GDM1 (cell line): ENCODE measurements at places on chromosomes 1 and 21.
A peak's percentile ranks its signal among the peaks of the same experiment; 100 is the strongest.

- DNase-seq, result no peak
Measured at GRCh38 chr1:1023700-1024099, 3.8 kb downstream of the AGRN start.

DNA sequence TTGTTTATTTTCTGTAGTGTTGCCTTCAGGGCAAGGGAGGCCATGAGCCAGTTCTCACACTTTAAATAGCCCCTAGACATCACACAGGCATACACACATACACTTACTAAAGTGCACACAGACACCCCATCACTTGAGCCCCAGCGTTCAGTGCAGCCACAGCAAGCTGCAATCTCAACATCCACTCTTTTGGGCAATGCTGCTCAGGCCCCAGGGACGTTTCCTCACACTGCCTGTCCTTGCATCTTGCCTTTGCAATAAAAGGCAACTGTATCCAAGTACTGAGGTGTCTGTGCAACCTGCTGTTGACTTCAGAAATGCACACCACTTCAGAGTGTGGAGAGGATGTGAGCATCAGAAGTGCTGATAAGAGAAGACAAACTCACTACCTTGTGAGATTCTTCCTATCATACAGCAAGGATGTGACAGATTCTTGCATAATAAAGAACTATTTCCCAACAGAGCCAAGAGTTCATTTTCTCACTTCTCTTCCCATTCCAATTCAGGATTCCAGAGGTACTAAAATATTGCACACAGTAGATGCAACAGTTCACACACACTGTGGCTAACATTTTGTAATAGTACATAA is 36.2 kb downstream of the IRF2BP2 start:
- DNase-seq, result no peak

DNA sequence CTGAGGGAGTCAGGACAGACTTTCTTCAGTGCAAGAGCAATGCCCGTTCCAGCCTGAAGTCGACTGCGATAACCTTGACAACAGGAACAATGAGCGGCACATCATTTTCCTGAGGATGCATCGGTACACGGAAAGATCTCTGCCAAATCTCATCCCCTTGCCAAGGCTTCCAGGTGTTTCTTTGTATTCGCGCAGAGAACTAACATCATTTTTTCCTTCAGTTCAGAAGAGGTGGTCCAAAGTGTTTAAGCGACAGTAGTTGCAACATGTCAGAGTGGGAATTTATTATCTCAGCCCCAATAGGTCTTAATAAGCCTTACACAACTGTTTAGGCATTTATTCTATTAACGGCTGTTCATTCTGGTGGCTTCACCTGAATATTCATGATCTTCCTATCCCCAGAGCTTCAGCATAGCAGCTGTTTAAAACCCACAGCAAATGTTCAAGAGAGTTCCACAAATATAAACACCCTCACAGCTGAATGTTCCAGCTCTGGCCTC is 129.7 kb upstream of the NFIA start:
- DNase-seq, result no peak

GRCh38 chr1:227192163-227192562 is 126.1 kb downstream of the CDC42BPA start:
- DNase-seq, result no peak

DNA sequence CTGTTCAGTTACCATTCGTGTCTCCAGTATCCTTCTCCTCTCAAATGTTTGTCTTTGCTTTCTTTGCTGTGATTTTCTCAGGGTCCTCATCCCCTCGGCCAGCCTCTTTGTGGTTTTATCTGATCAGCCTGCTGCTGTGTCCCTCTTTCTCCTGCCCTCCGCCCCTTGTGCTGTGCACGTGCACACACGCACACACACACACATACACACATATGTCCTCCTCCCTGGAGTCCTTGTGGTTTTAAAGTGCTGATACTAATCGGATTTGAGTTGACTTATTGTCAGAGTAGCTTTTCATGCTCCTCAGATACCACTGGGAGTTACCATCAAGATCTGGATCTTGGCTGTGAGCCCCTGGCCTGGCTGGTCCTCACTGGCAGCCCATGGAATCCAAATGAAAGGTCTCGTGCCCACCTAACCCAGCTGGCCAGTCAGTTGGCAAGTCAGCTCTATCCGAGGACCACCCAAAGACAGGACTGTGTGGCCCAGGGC is 34.1 kb downstream of the QSOX1 start:
- DNase-seq, result no peak

GRCh38 chr1:154453574-154454352 is 48.3 kb upstream of the TDRD10 start:
- no peak for DNase-seq

GRCh38 chr1:109185357-109185756 is 28.4 kb upstream of the SARS1 start:
- DNase-seq, result no peak

- DNase-seq, result peak; percentile 37
Measured at GRCh38 chr1:204431310-204432184, 19.9 kb upstream of the PPP1R15B start.

GRCh38 chr1:38045401-38046332 is 926 bp downstream of the POU3F1 start:
- DNase-seq, result no peak

DNA sequence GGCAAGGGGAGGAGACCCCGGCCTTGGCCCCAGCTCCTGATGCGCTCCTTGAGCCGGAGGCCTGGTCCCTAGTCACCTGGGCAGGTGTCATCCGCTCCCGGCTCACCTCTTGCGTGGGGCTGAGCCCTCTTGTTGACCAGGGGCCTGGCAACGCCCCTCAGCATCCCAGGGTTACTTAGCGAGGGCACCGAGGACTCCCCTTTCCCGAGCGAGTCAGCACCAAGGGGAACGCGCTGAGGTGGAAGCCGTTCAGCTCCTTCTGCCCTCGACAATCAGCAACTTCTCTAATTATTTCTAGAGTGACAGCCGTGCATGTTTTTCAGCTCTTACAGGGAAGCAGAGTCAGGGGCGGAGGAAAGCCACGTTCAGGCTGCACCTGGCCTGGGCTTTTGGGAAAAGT is 522 bp downstream of the SLC45A1 start:
- no peak for DNase-seq

DNA sequence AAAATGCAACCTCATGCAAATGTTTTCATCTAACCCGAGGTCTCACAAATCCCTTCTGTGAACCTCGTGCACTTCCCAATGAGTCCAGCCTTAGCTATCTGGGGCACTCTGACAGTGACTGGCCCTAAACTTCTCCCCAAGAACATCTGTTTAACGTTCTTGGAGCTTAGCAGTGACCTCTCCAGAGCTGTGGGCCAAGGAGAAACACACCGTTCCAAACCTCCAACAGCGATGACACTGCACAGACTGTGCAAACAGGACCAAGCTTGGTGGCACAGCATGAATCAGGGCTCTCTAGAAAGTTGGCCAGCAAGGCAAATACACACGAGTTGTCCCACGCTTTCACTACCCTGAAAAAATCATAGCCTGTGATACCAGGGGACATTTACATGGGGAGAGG is 15.8 kb downstream of the BEND5 start:
- DNase-seq, result no peak

GRCh38 chr1:58282623-58283387 is 263.7 kb downstream of the OMA1 start:
- no peak for DNase-seq

GRCh38 chr1:40648928-40649591 is 16.4 kb downstream of the RIMS3 start:
- DNase-seq, result no peak

DNA sequence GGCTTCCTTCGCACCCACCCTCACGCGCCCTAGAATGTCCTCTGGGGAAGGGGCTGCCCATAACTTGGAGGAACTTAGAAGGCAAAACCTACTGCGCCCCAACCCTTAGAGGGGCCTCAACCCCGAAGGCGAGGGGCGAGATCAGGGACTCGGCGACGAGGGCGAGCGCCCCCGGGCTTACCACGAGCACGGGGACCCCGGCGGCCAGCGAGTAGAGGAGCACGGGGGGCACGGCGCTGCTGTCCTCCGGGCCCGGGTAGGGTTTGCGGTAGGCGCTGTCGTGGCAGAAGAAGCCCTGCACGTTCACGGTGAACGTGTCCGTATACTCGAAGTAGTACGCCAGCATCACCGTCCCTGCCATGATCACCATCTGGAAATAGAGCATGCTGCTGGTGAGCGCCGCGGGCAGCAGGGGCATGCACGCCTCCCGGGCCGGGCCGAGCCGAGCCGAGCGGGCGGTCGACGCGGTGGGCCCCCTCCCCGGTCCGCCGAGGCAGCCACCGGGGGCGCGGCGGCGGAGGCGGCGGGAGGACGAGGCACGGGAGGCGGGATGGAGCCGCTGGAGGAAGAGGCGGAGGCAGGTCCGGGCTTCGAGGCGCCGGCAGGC is 304 bp downstream of the PLPPR5 start:
- DNase-seq, result no peak

- no peak for DNase-seq
Measured at GRCh38 chr1:208131621-208132286, 112.4 kb downstream of the PLXNA2 start.

DNA sequence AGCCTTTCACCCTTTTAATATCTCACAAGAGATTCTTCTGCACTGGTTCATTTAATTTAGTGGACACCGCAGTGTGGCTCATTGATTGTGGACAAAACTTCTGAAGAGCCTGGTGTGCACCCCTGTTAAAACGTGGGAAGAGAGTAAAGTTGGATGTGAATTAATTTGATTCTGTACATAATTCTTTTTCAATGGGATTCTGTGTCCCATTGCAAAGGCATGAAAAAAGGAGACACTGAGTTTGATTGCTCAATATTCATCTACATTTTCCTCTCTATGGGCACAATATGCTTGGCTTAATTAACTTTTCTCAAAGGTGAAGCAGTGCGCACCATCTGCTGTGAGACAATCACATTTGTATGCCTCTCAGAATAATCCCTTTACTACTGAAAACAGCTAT is 95.1 kb downstream of the BARHL2 start:
- no peak for DNase-seq

DNA sequence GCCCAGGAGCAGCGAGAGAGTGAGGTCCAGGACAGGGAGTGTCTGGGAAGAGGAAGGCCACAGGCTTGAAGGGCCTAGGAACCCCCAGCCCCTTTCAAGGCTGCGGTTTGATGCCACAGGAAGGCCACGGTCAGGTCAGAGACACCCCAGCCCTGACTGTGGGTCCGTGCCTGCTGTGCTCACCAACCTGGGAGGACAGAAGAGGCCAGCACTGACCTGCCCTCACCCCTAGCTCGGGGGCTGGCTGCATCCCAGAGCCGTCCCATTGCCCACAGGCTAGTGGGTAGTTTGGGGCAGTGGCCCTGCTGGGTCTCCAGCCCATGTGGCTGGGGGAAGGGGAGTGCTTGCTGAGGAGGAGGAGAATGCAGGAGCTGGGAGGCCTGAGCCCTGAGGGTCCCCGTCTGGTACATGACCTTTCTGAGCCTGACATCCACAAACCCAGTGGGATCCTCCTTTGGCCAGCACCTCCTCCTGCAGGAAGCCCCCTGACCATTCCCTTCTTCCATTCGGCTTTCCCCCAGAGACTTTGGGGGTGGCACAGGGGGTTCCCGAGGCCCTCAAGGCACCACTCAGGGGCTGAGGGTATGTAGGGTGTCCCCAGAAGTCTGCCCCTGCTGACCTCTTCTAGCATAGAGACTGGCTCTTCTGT is 54.3 kb downstream of the WNT9A start:
- DNase-seq, result no peak

DNA sequence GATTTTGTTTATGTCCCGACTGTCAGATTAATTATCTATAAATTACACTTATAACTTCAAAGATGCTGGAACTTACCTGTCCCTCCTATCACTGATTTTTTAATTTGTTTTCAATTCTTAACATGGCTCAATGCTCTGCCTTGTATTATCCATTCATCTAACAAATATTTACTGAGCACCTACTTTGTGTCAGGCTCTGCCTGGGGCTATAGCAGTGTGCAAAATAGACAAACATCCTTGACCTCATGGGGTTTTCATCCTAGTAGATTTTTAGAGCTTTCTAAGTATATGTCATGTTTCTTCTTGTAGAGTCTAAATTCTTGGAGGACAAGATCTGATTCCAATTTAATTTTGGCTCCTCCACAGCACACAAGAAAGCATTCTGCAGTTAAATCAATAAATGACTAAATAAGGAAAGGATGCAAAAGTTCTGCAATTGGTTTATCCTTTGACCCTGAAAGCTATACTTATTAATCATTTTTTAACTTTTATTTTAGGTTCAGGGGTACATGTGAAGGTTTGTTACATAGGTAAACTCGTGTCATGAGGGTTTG is 10.8 kb upstream of the SMYD2 start:
- no peak for DNase-seq

GRCh38 chr1:17648457-17649145 is 106.5 kb upstream of the ACTL8 start:
- DNase-seq, result no peak

DNA sequence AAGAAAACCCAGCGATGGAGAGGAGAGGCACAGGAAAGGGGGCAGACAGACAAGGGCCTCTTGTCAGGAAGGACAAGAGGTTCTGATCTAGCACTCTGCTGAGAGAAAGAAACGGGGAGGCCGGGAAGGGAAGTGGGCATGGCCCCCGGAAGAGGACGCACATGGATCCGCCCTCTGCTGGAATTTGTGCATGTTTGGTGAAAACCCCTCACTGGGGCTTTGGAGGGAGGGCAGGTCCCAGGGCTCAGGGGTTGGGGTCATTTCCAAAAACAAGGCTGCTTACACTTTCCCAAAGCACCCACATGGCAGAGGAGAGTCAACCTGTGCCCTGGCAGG is 32.4 kb upstream of the ECE1 start:
- DNase-seq, result no peak

GRCh38 chr1:18693256-18694098 is 62.8 kb downstream of the PAX7 start:
- DNase-seq, result no peak

DNA sequence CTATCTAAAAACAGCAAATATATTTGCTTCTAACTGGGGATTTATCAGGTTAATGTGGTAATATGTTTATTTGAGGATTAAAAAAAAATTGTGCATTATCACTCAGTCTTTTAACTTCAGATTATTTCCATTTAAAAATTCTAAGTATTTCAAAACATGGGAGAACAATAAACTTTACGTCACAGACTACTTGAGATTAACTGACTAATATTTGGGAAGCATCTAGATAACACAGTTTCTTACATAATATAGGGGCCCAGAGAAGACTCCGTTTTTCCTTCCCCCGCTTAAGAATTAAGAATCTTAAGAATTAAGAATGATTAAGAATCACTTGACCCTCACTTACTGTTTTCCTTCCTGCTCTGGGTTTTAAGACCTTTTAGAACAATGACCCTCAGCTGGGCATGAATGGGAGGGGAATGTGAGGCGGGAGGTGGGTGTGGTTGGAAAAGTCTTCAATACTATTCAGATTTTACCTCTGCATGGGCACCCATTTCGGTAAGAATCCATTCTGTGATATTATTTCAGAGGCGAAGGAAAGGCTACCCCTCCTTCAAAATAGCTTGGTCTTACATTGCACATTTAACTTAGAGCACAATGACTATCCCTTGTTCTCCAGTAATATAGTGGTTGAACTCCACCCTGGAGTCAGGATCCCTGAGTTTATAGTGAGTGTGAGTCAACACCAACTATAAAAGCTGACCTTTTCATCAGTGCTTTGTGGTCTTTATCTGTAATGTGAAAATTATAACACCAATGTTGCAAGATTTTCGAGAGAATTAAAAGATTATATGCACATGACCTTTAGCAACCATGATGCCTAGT is 821.3 kb downstream of the USP25 start:
- no peak for DNase-seq

- peak; percentile 6 for DNase-seq
Measured at GRCh38 chr21:19608101-19608621, 1204.6 kb upstream of the TMPRSS15 start.
